ENCODE measurements at places on chromosomes 13 and 19.

DNA sequence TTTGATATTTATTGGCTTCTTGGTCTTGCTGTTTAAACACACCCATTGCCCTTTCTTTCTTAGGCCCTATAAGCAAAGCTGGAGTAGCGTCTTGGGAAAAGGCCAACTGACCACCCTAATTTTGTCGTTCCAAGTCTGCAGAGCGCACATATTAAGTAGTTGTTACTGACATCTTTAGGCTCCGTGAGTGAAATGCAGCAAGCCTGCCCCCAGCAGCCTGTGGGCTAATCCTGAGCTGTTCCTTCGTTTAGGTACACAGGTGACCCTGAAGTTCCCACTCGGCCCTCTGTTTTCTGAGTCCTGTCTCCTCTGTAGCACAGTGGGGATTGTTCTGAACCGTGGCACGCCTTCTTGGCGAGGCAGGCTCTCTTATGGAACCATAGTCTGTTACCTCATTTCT is 170.5 kb downstream of the STK24 start:
- no peak for DNase-seq

GRCh38 chr13:99265821-99266426 is 7.7 kb upstream of the GPR18 start:
- no peak for DNase-seq

DNA sequence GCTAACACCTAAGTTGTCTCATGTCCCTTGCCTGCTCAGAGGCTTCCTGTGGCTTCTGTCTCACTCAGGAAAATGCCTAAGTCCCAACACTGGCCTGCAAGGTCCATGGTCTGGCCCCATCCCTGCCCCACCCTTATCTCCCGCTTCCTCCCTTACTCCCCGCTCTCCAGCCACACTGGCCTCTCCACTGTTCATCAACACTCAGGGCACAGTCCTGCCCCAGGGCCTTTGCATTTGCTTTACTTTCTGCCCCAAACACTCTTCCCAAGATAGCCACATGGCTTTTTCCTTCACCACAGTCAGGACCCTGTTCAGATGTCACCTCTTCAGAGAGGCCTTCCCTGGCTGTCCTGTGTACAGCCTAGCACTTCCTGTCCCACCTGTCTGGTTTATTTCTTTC is 32.1 kb upstream of the IGSF23 start:
- no peak for DNase-seq

GRCh38 chr13:39461685-39462266 is 141.2 kb downstream of the LHFPL6 start:
- no peak for DNase-seq

DNA sequence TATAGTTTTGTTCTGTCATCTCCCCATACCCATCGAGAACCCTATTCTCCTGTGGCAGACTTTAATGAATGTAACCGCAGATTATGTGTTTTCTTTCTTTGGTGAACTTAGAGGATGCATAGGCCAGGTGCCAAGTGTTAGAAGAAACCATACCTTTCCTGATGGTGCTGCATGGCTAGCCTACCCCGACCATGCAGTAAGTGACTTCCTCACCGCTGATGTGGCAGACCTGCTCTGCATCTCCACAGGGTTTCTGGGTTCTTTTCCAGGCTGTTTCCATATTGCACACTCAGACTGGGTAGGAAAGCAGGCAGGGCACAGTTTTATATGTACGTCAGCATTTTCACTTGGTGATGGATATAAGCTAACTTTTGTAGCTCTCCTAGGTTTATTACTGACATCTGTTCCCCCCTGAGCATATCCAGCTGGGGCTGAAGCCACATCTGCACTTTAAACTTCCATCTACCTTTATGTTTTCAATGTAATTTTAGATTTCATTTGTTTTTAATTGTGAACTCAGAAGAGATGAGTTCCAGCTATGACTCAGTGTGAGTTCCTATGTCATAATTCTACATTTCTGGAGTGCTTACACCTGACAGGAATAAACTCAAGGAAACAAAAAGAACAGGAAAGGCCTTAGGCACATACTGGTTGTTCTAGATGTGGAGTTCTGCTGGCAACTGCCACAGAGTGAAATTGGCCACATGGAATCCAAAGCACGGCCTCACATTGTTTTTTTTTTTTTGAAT is 42.3 kb downstream of the LRCH1 start:
- peak; percentile 34 for DNase-seq
